ENCODE measurements at places on chromosomes 5 and 9.

DNA sequence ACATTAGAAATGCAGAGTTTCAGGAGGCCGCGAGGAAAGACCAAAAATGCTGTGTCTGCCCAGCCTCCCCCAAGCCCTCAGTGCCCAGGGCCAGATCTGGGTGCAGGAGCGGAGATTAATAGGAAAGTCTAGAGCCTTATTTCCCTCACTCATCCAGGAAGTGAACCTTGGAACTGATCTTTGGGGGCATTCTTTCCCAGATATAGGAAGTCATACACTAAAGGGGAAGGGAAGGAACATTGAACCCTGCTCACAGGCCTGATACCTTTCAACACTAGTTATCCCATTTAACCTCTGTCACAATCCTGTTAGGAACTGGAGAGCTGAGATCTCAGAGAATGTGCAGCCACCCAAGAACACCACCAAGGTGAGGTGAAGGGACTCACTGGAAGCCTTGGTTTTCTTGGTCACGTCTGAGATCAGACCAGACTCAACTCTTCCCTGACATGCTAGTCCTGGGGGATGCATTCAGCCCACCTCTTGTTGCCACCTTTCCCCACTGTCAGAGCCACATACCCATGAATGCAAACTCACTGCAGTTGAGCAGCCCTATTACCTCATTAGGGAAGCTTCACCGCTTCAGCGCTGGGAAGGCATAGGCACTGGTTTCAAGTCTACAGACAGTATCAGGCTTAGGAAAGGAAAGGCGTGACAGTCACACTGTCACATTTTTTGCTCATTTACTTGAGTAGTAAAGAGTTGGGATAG, 95.0 kb downstream of the KIAA1958 start:
- DNase-seq: no peak

DNA sequence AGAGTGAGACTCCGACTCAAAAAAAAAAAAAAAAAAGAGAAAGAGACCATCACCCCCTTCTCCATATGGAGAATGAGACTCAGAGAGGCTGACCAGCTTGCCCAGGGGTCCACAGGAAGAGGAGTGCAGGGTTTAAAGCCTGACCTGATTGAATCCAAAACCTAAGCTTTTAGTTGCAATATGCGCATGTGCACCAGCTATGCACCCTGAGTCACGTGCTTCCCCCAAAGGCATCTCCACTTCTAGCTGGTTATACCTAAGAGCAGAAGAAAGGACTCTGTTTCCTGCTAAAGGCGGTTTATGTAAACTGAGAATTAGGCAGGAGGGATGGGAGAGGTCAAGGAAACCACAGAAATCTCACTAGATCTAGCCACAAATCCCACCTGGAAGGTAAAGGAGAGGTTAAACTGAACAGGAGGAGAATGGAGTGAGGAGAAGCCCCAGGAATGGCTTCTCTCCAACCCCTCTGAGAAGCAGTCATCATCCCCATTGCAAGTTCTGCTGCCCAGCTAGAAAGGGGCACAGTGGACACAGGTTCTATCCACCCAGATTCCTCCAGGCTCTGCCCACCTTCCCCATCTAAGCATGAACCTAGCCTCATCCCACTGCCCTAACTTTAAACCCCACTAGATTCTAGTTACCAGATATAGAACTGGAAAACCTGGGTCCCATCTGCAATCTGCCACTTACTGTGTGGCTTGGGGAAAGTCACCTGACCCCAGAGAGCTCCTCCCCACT, 171.3 kb downstream of the ACTL7B start:
- DNase-seq: no peak

DNA sequence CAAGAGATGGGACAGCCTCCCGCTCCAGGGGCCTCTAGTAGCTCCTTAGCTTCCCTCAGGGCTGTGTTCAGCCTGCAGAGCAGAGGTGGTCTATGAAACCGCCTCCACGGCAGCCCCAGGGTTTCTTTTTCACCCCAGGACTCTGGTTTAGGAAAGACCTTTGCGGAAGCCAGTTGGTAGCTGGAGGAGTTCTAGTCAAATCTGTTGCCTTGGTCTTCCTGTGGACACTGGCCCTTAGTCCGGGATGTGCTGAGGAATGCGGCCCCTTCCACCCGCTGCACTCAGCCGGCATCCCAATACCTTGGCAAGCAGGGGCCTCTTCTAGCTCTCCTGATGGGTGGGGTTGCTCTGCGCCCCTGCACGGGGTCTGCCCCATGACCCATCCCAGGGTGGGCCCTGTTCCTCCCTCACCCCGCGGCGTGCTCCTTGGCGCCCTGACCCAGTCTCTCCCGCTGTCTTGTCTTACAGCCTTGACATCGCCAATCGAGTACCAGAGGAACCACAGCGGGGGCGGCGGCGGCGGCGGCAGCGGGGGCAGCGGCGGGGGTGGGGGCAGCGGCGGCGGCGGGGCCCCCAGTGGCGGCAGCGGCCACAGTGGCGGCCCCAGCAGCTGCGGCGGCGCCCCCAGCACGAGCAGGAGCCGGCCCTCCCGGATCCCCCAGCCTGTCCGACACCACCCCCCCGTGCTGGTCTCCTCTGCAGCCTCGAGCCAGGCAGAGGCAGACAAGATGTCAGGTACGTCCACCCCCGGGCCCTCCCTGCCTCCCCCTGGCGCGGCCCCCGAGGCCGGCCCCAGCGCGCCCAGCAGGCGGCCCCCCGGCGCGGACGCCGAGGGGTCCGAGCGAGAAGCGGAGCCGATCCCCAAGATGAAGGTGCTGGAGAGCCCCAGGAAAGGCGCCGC, 94.3 kb upstream of the OTULINL start:
- DNase-seq: no peak

DNA sequence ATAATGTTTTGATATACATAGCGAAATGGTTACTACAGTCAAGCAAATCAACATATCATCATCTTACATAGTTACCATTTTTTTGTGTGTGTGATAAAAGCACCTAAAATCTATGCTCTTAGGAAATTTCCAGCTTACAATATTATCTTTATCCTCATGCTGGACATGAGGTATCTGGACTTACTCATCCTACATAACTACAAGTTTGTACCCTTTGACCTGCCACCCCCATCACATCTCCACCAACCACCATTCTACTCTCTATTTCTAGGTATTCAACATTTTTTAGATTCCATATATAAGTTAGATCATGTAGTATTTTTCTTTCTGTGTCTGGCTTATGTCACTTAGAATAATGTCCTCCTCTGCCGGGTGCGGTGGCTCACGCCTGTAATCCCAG, 79.9 kb downstream of the TAF11L14 start:
- DNase-seq: no peak

DNA sequence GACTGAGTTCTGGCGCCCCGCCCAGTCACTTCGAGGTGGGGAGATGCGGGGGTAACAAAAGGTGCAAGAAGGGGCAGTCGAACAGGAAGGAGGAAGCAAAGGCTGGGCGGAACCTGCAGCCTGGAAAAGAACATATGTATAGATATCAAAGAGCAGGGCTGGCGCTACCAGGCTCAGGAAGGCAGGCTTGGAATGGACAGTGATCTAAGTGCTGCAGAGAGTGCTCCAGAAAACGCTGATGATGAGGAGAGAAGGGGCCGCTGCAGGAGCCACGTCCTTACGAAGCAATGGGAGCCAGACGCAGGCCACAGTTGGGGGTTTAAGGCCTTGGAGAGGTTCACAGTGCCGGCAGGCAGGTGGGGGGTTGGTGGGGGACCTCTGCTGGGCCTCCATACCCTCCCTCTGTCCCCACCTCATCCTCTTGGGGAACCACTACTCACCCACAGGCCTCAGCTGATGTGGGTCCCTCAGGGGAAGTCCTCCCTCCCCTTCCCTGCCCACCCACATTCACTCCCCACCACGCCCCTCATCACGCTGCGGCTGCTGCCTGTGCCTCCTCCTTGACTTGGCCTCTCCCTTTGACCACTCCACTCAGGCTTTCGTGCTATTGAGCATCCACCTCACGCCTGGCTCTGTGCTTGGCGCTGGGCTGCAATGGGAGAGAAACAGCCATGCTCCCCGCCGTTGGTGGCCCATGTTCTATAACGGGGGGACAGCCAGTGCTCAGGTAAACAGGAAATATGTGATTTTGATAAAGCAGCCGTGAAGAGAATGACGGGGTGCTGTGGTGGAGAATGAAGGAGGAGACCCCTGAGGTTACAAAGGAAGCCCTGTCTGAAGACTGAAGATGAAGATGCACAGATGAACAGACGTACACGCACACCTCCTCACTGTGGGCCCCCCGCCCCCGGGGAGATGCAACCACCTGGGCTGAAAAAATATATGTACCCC, 40.5 kb upstream of the RPL26L1 start:
- no peak for DNase-seq

All from brain pericyte (primary cell).